ENCODE measurements at places on chromosomes 3 and 15. TPM values are rescaled to one million over a fixed set of nuclear protein-coding genes. Genes with fewer than 3 reads are reported as not detected.

DNA sequence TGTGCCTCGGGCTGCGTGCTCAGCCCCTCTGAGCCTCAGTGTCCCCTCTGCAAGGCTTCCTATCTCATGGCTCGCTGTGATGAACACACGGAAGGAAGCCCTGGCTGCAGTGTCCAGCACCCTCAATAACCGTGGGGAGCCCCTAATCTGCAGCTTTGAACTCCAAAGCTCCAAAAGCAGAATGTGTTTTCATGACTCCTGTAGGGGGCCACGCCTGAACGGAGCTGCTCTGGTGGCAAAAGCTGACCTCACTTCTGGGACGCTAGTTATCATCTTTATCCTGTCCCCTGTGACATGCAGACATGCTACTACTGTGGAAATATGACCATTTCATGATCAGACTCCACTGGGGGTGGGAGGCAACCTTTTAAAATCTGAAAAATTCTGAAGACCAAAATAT, 98.8 kb downstream of the SEC22A start:
- no peak for DNase-seq

DNA sequence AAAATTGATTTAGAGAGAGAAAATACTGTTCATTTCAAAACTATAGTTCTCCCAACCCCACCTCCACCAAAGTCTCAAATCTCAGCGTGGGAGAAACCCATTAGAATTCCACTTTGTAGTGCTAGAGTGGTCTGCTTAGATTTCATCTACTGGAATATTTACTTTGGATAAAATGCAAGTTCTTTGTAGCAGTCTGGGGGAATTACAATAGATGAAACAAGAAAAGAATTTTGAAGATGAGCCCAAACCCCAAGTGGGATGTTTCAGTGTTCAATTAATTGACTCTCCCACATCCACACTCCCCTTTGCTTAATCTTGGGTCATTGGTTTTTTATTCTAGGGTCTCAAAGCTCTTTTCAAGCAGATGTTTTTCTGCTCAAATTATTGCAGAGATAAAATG, 97.8 kb downstream of the RPL22L1 start:
- DNase-seq, result no peak

PLA2G4D gene
- 2.7 TPM for polyA plus RNA-seq

DNA sequence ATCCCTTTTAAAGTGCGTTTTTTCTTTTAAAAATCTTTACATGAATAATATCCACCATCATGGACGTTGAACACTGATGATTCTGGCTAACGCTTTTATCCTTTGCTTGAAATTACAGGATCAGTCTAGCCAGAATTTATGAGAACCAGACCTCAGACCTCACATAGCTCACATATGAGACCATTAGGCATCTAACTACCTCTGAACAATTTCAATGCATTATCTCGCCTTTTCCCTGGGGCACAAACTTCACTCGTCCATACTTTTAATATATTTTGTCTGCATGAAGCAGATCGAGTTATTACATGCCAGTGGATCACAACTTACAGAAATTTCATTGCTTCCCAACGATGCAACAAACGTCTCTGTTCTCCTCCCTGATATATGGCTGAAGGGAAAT, 105.6 kb downstream of the MEIS2 start:
- no peak for DNase-seq

GRCh38 chr3:8499181-8499611, 2.4 kb upstream of the LMCD1 start:
- DNase-seq, result no peak

TRIM71 gene
- polyA plus RNA-seq, result 0.09 TPM

GRCh38 chr3:36648241-36649034, 115.9 kb downstream of the DCLK3 start:
- DNase-seq, result no peak

HRG gene
- polyA plus RNA-seq, result 0.02 TPM

DNA sequence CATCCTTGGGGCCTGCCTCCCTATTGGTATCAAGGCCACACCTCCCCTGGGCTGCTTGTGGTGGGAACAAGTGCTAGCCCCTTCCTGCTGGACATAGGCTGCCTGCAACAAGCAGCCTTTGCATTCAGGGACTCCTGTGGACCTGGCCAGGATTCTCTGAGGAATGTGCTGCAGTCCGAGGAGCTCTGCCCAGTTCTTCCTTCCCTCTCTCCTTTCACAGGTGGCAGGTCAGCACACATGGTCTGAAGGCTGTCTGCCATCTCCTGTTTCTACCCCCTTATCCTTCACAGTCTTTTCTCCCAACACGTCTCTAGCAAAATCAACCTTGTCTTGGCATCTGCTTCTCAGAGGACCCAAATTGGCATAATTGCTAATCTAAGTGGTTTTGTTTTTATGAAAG, 97.0 kb upstream of the LIPC start:
- DNase-seq, result no peak

CLSTN2 gene
- 0.25 TPM for polyA plus RNA-seq

HHLA2 gene
- 0.55 TPM for polyA plus RNA-seq

DNA sequence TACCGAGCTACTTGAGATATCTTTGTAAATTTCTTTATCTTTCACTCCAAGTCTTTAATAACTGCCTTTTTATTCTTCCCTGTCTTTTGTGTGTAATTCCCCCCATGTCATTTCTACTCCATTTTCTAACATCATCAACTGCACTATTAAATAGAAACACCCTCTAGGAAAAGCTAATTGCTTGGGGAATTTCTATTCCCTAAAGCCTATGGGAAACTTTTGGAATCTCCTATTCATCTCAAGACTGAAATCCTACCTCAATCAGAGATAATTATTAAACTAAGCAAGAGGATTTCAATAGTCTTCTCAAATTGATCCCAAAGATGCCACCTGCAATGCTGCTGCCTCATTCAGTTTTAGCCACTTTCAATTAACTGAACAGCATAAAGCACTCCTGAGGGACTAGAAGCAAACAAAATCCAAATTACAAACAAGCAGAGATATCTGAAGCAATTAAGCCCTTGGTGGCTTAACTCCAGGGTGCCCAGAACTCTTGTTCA, 598.7 kb downstream of the IGSF11 start:
- DNase-seq, result no peak

RARB gene
- polyA plus RNA-seq, result 0.89 TPM

SERINC4 gene
- 0.52 TPM for polyA plus RNA-seq

DNA sequence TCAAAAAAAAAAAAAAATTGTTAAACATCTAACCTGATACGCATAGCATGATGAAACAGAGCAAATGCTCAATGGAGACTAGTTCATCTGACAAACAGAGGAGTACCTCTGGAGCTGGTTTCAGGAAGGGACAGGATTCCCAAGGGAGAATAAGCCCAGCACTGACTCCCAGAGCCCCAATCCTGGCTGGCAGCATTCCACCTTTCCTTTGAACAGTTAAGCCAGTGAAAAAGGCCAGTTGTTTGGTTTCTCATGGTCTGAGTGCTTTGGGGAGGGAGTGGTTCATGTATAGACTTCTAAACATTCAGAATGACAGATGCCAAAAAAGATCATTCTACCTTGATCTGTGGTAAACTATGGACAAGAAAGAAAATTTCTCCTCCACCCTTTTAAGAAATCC, 277.9 kb upstream of the RARB start:
- DNase-seq, result no peak

XCR1 gene
- polyA plus RNA-seq, result 5.7 TPM

MAGI1 gene
- polyA plus RNA-seq, result 6.1 TPM

GRCh38 chr15:64619880-64620839, 155.2 kb downstream of the RBPMS2 start:
- no peak for DNase-seq

- no peak for DNase-seq
Observed at GRCh38 chr3:176349706-176350105, 847.6 kb downstream of the TBL1XR1 start.

ANKRD63 gene
- not detected for polyA plus RNA-seq

DNA sequence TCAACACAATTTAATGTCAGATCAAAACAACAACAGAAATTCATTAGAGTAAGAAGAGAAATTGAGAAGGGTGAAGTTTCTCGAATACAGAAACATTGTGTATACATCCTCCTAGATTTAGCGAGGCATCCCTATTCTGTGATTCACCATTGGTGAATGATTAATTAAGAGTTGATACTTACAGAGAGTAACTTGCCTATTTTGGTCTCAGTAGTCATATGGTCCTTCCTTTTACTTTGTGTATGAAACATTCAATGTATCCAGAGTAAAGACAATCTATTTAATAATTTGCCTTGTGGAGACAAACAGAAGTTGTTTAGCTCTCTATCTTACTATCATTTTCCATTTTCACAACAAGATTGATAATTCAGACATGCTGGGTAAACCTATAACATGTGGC, 432.0 kb downstream of the ZPLD1 start:
- no peak for DNase-seq

- DNase-seq, result no peak
Observed at GRCh38 chr15:75307778-75308390, 25.2 kb downstream of the GOLGA6D start.

GRCh38 chr15:69175536-69175935, 15.1 kb downstream of the GLCE start:
- DNase-seq, result no peak

GRCh38 chr3:186208296-186208989, 99.6 kb upstream of the ETV5 start:
- DNase-seq, result no peak

TMEM108 gene
- polyA plus RNA-seq, result 0.50 TPM

SPG21 gene
- polyA plus RNA-seq, result 71.5 TPM

GRCh38 chr3:113097960-113098447, 107.2 kb downstream of the GTPBP8 start:
- DNase-seq, result no peak

DNA sequence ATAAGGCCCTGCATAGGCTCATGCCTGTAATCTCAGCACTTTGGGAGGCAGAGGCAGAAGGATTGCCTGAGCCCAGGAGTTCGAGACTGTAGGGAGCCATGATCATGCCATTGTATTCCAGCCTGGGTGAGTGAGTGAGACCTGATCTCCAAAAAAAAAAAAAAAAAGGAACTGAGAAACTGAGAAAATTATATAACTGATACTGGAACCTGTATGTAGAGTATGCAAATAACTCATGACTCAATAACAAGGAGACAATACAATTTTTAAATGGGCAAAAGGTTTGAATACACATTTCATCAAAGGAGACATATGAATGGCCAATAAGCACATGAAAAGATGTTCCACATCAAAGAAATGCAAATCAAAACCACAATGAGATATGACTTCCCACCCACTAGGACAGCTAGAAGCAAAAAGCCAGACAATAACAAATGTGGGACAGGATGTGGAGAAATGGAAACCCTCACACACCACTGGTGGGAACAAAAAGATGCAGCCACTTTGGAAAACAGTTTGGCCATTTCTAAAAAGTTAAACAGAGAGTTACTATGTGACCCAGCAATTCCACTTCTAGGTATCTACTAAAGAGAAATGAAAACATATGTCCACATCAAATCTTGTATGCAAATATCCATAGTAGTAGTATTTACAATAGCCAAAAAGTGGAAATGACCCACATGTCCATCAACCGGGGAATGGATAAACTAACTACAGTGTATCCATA, 70.7 kb downstream of the IQSEC1 start:
- DNase-seq, result no peak

DNA sequence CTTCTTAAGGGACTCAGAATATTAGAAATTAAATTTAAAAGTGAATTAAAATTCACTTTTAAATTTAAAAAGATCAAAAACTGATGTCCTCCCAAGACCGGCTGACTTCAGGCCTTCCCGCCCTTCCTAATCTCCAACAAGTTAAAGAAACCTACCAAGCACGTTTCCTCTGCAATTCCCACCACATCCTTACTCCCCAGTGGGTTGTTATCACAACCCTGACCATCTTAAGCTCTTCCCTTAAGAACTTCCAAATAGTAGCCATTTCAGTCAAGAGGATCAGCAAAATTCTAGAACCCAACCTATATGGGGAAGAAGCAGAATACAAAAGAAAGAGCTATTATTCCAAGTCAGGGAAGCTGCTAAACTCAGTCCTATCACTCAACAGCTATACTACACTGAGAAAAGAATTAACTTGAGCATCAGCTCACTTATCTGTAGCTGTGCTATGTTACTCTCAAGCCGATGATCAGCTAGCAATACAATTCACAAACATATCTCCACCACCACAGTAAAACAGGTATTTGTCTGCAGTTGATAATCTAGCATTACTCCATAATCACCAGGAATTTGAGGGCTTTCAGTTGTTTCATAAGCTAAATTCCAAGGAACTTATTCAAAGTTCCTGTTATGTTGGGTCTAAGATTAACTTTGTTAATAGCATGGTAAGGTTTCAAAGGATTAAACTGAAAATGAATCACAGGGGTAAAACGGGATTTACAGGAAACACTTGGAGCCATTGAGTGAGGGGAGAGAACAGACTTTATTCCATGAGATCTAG, 14.3 kb downstream of the ABCC5 start:
- DNase-seq, result no peak

RSL24D1 gene
- polyA plus RNA-seq, result 131 TPM

DNA sequence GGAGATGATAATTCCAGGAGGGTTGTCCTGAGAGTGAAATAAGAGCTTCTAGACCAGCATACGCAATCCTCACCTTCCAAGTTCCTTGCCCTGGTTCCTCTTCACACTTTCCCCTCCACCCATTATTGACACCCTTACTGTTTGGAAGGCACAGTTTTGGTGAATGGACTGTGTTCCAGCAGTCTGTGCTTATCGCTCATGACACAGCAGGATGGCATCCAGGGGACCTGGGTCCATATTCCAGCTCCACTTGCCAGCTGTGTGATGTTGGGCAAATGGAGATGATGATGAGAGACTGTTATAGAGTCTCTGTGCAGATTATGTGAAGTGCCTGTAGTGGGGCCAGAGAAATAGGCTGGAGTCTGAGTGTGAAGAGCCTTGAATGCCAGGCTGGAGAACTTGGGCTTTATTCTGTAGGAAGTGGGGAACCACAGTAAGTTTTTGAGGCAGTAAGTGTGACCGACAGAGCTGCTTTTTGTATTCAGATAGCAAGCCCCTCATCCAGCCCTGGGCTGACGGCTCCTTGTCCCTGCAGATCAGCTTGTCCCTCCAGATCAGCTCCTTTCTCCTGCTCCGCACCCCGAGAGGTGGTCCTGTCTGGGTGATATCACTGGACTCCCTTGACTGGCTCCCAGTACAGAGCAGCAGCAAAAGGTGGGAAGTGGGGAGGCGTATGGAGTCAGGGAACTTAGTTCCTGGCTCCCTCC, 8.1 kb downstream of the KBTBD13 start:
- DNase-seq, result no peak

C3orf20 gene
- 0.02 TPM for polyA plus RNA-seq

- no peak for DNase-seq
Observed at GRCh38 chr3:47758261-47759025, 23.2 kb downstream of the SMARCC1 start.

ITIH3 gene
- polyA plus RNA-seq, result 4.8 TPM

- no peak for DNase-seq
Observed at GRCh38 chr3:109210501-109210900, 74.0 kb downstream of the C3orf85 start.

FEZF2 gene
- 18.4 TPM for polyA plus RNA-seq

DYNLT2B gene
- 41.0 TPM for polyA plus RNA-seq

ENTPD3 gene
- polyA plus RNA-seq, result 1.2 TPM

RLBP1 gene
- 0.32 TPM for polyA plus RNA-seq

PROK2 gene
- polyA plus RNA-seq, result 0.57 TPM

MYO1E gene
- 59.8 TPM for polyA plus RNA-seq

DNA sequence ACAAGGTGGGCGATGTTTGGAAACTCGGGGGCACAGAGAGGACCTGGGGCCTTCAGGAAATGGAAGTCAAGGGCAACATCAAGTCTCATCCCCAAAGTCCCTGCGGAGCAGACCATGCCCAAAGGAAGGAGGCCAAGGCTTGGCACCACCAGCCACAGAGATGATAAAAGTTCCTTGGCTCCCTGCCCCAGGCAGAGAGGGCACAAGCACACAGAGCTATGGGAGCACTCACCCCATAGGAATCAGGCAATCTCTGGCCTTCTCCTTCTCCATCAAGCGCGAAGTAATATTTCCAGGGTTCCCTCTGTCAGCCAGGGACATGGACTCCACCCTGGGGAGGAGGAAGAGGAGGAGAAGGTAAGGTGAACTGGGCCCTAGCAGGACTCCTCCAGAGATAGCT, 7.9 kb downstream of the ACAA1 start:
- no peak for DNase-seq
